DND-41 (cell line): ENCODE measurements at places on chromosomes 5 and 9.

- DNase-seq = no peak
- no peaks in the 10 kb centered on the region for H3K36me3 ChIP-seq
- no peak overlapping the region for H3K27ac ChIP-seq
These were observed 830 bp downstream of the S100Z start for GRCh38 chr5:76850543-76851145.

DNA sequence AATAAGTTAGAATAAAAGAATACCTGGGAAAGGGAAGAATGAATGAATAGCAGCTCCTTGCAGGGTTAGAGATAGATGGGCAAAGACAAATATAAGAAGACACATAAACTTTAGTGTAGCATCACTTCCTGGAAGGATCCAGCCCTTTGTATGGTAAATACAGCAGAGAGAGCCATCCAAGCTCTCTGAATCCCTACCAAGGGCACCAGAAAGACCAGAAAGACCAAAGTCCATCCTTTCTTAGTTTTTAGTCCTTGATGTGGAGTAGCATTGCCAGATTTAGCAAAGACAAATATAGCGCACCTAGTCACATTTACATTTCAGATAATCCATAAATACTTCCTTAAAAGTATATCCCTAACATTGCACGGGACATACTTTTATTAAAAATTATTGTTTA lies 56.1 kb upstream of the C9orf72 start:
- H3K27me3 ChIP-seq = no peaks in the 10 kb centered on the region
- H3K27ac ChIP-seq = no peak overlapping the region
- H3K4me1 ChIP-seq = no peaks in the 10 kb centered on the region
- no peak for DNase-seq

GRCh38 chr9:127030814-127031740 lies 91.4 kb downstream of the ANGPTL2 start:
- H3K27me3 ChIP-seq = peaks cover 68% of the 10 kb centered on the region
- H3K4me3 ChIP-seq = no peak overlapping the region
- DNase-seq = no peak
- H3K4me1 ChIP-seq = no peaks in the 10 kb centered on the region
- H3K27ac ChIP-seq = no peak overlapping the region

GRCh38 chr5:44385291-44385900 lies 3.8 kb downstream of the FGF10 start:
- no peak overlapping the region for H3K27ac ChIP-seq
- no peak overlapping the region for H3K4me3 ChIP-seq
- no peaks in the 10 kb centered on the region for H3K27me3 ChIP-seq
- DNase-seq = no peak
- no peaks in the 10 kb centered on the region for H3K4me1 ChIP-seq
- no peaks in the 10 kb centered on the region for H3K36me3 ChIP-seq

- no peak overlapping the region for H3K4me3 ChIP-seq
- DNase-seq = peak; percentile 33
- no peaks in the 10 kb centered on the region for H3K27me3 ChIP-seq
- H3K4me1 ChIP-seq = peaks cover 17% of the 10 kb centered on the region
- H3K36me3 ChIP-seq = no peaks in the 10 kb centered on the region
These were observed 22.6 kb downstream of the DOCK8 start for GRCh38 chr9:237141-237857.

GRCh38 chr9:126126807-126127206 lies 199.8 kb upstream of the MVB12B start:
- no peak overlapping the region for H3K4me3 ChIP-seq
- DNase-seq = no peak

DNA sequence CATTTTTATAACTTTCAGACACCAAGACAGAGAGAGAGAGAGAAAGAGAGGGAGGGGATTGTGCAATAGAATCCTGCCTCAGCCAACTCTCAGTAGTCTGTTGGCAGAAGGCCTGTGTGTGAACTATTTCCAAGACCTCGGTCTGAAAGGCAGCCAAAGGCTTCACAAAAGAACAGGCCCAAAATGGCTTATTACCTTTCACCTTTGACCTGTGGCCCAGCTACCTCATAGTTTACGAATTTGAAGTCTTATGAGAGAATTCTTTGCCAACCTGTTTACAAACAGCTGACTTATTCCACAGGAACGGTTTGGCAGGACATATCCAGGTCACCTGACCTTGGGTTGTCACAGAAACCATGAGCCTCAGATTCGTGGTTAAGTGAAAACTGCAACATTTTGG lies 48.6 kb downstream of the NR2F1-AS1 start:
- H3K36me3 ChIP-seq = no peaks in the 10 kb centered on the region
- no peak for DNase-seq
- no peaks in the 10 kb centered on the region for H3K27me3 ChIP-seq
- H3K4me3 ChIP-seq = no peak overlapping the region
- no peaks in the 10 kb centered on the region for H3K4me1 ChIP-seq

DNA sequence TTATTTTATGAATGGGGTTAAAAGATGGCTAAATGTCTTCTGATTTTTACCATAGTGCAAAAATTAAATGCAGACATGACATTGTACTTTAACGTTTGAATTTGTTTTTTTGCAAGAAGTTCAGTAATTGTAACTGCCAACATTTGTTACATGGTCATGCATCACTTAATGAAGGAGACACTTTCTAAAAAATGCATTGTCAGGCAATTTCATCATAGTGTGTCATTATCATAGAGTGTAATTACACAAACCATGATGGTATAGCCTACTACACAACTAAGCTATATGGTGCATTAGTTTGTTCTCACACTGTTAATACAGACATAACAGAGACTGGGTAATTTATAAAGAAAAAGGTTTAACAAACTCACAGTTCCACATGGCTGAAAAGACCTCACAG lies 50.0 kb upstream of the NAA35 start:
- no peaks in the 10 kb centered on the region for H3K36me3 ChIP-seq
- DNase-seq = no peak
- H3K27me3 ChIP-seq = no peaks in the 10 kb centered on the region
- H3K27ac ChIP-seq = no peak overlapping the region
- no peak overlapping the region for H3K4me3 ChIP-seq

DNA sequence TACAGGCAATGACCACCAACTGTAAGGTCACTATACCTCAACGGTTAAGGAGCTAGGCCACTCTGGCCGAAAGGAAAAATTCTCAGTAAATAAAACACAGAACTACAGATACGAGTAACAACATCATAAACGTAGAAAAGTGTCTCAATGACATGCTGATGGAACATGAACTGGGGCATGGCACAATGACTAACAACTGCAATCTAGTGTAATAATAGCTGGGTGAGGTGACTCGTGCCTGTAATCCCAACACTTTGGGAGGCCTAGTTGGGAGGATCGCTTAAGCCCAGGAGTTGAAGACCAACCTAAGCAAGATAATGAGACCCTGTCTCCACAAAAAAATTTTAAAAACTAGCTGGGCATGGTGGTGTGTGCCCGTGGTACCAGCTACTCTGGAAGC lies 9.8 kb upstream of the RAPGEF6 start:
- H3K27ac ChIP-seq = no peak overlapping the region
- no peaks in the 10 kb centered on the region for H3K4me1 ChIP-seq
- peaks cover 46% of the 10 kb centered on the region for H3K36me3 ChIP-seq
- no peak overlapping the region for H3K4me3 ChIP-seq
- no peaks in the 10 kb centered on the region for H3K27me3 ChIP-seq

- H3K36me3 ChIP-seq = no peaks in the 10 kb centered on the region
- no peak for DNase-seq
- no peak overlapping the region for H3K27ac ChIP-seq
- H3K4me3 ChIP-seq = no peak overlapping the region
These were observed 98.5 kb downstream of the SNX18 start for GRCh38 chr5:54616031-54616430.

GRCh38 chr5:159490507-159490906 lies 160.2 kb upstream of the IL12B start:
- H3K4me1 ChIP-seq = no peaks in the 10 kb centered on the region
- H3K27ac ChIP-seq = no peak overlapping the region
- DNase-seq = no peak
- no peaks in the 10 kb centered on the region for H3K27me3 ChIP-seq

DNA sequence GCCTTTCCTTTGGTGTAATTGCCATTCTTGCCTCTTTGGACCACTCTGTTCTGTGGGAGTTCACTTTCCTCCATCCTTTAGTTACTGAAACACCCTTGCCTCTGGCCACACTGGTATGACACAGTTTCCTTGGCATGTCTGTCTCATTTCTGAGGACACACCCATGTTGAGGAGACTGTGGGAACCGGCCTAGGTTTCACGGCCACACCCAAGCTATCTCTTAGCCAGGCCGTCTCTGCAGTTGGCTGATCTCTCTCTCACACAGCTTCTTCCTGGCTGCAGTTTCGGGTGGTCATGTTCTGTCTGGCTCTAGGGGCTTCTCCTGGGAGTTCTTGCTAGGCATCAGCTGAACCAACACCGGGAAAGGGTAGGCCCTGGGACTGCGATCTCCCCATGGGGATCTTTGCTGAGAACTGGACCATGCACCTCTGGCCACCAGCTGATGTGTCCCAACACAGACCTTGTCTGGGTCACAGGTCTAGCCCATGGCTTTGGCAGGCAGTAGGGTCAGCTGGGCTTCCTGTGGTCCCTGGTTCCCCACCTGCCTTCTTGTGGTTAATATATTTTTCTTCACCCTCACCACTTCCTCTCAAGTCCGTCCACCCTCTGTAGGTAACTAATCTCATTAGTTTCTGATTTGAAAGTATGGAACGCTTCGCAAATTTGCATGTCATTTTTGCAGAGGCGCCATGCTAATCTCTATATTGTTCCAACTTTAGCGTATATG lies 24.9 kb downstream of the ARHGEF37 start:
- H3K36me3 ChIP-seq = no peaks in the 10 kb centered on the region
- no peak for DNase-seq
- H3K27me3 ChIP-seq = no peaks in the 10 kb centered on the region
- H3K4me1 ChIP-seq = no peaks in the 10 kb centered on the region

DNA sequence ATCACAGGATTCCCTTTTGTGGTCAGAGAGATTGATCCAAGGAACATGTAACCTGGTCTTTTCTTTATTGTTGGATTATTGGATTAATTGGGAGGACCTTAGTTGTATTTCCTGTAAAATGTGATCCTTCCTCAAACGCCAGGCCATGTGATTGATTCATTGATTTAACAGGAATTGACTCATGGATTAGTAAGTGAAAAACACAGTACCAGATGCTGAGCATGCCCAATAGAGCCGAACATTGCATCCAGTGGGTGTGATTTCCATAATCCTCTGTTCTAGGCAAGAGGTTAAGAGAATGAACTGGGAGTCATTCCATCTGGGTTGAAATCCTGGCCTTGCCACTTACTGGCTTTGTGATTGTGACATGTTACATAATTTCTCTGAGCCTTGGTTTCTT lies 522.3 kb downstream of the MAT2B start:
- H3K4me3 ChIP-seq = no peak overlapping the region
- DNase-seq = no peak
- H3K27ac ChIP-seq = no peak overlapping the region
- H3K4me1 ChIP-seq = no peaks in the 10 kb centered on the region

GRCh38 chr9:124190761-124191160 lies 67.0 kb upstream of the NEK6 start:
- DNase-seq = no peak
- no peak overlapping the region for H3K4me3 ChIP-seq
- no peak overlapping the region for H3K27ac ChIP-seq
- H3K4me1 ChIP-seq = no peaks in the 10 kb centered on the region

GRCh38 chr5:72205431-72206009 lies 98.2 kb downstream of the MAP1B start:
- no peak overlapping the region for H3K4me3 ChIP-seq
- no peaks in the 10 kb centered on the region for H3K4me1 ChIP-seq
- H3K27me3 ChIP-seq = no peaks in the 10 kb centered on the region
- H3K36me3 ChIP-seq = no peaks in the 10 kb centered on the region
- no peak overlapping the region for H3K27ac ChIP-seq

- no peak within 1 kb of the TSS for H3K27ac ChIP-seq
- DNase-seq = no peak
- H3K27me3 ChIP-seq = peaks cover 22% of the 10 kb centered on the region
- no peak within 1 kb of the TSS for H3K4me3 ChIP-seq
- no peaks in the 10 kb centered on the region for H3K4me1 ChIP-seq
These were observed at the start of gene FAT2 for GRCh38 chr5:151591144-151591819. Gene FAT2, minus strand, starts transcription at chr5:151591331. Its CDS starts 22,400 bp downstream, at chr5:151568931.

- H3K4me3 ChIP-seq = no peak overlapping the region
- peaks cover 4% of the 10 kb centered on the region for H3K27me3 ChIP-seq
- DNase-seq = no peak
- H3K36me3 ChIP-seq = no peaks in the 10 kb centered on the region
- H3K4me1 ChIP-seq = no peaks in the 10 kb centered on the region
These were observed 20.5 kb downstream of the ABCA1 start for GRCh38 chr9:104907278-104907951.

DNA sequence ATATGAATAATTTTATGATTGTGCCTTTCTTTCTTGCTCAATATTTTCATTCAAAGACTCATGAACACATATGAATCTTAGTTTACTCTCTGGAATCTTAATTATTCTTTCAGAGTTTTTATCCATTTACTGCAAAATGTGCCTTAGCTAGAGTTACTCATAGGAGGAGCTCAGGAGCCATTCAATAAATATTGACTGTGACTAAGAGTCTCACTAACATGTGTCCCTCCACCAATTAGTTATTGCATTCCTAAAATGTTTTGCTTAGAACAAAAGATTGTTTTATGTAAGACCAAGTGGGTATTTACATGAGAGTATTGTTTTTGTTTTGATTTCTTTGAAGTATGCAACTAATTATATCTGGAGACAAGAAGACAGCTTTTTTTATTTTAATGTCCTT lies 218.4 kb upstream of the MAST4 start:
- no peak overlapping the region for H3K27ac ChIP-seq
- no peak for DNase-seq
- H3K36me3 ChIP-seq = no peaks in the 10 kb centered on the region
- no peaks in the 10 kb centered on the region for H3K27me3 ChIP-seq
- peaks cover 4% of the 10 kb centered on the region for H3K4me1 ChIP-seq
- no peak overlapping the region for H3K4me3 ChIP-seq

- H3K36me3 ChIP-seq = no peaks in the 10 kb centered on the region
- peak; percentile 55 for DNase-seq
- no peaks in the 10 kb centered on the region for H3K4me1 ChIP-seq
- H3K27me3 ChIP-seq = no peaks in the 10 kb centered on the region
- H3K4me3 ChIP-seq = no peak overlapping the region
These were observed 560.7 kb downstream of the HTR1A start for GRCh38 chr5:63401436-63402046.

- H3K4me1 ChIP-seq = no peaks in the 10 kb centered on the region
- no peak overlapping the region for H3K4me3 ChIP-seq
- H3K36me3 ChIP-seq = no peaks in the 10 kb centered on the region
- peaks cover 3% of the 10 kb centered on the region for H3K27me3 ChIP-seq
These were observed 276.1 kb downstream of the ARRDC3 start for GRCh38 chr5:91106842-91107511.

GRCh38 chr9:1604942-1605560 lies 410.1 kb upstream of the SMARCA2 start:
- peak; percentile 4 for DNase-seq
- no peak overlapping the region for H3K4me3 ChIP-seq

DNA sequence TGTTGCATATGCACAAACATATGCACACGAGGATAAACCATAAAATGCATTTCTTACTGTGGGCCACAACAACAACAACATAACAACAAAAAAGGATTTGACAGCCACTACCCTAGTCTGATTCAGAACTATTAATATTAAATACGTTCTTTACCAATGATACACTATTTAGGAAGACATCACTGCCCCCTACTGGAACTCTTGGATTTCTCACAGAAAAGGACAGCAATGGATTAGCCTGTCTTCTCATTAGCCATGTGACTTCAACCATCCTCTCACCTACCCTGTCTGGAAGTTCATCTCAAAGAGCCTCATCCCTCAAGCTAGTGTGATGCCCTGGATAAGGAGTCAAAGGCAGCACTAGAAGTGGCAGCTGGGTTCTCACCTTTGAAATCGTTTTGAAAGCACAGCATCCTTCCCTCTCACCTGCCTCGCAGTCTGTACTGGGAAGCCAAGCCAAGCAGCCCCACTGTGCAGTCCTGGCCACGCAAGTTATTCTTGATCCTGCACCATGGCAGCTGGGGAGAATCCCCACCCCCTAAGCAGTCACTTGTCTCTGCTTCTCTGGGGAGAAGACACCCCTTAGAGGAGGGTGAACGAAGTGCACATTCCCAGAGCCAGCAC lies 64.6 kb downstream of the SH3TC2 start:
- no peak for DNase-seq
- H3K4me1 ChIP-seq = no peaks in the 10 kb centered on the region
- H3K27me3 ChIP-seq = no peaks in the 10 kb centered on the region
